OCI-LY7 (cell line): ENCODE measurements at places on chromosomes 7 and 10.

DNA sequence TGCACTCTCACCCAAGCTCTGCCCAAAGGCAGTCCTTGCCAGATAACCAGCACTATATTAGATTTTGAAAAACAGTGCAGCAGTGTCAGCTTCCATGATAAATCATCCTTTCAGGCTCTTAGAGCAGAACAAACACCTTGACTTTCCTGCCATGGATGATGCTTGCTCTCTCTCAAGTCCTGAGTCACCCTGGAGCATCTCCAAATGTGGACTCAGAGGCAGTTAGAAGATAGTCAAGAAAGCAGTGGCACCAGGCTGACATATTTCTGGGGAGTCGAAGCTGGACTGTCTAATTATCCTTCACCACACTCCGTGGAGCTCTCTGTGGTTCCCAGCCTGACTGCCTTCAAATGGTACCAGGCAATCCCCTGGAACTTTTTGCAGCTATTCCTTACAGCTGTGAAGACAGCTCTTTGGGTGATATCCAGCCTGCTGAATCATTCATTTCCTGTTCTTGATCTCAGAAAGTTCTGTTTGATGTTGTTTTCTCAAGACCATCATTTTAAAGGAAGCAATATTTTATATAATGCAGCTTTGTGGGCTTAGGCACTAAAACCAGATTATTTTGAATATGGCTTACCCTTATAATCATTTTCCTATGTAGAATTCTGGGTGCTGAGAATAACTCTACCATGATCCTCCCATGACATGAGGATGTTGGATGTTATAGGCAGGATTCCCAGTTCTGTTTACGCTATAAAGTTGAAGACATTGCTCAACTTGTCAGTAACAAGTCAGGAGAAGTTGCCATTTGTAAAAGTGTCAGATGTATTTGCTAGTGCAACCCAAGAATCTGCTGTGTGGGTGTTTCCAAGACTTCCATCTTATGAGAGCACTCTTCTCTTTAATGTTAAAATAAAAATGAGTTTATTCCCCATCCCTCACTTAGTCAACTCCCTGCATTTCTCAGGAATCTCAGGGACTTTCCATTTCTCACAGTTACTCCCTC lies 233.8 kb downstream of the C7orf25 start:
- no peak for DNase-seq

DNA sequence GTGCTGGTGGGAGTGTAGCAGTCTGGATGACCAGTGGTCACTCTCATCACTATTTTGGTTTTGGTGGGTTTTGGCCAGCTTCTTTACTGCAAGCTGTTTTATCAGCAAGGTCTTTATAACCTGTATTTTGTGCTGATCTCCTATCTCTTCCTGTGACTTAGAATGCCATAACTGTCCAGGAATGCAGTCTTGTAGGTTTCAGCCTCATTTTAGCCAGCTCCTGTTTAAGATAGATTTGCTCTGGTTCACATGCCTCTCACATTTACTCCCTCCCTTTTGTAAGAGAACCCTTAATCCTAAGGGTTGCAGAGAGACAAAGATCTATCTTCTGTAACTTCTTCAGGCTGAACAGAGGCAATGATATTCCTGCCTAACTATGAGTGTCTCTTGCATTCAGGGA lies 51.2 kb upstream of the INHBA start:
- no peak for DNase-seq

GRCh38 chr10:24723386-24723787 lies 300 bp downstream of the ARHGAP21 start:
- peak; percentile 54 for DNase-seq

DNA sequence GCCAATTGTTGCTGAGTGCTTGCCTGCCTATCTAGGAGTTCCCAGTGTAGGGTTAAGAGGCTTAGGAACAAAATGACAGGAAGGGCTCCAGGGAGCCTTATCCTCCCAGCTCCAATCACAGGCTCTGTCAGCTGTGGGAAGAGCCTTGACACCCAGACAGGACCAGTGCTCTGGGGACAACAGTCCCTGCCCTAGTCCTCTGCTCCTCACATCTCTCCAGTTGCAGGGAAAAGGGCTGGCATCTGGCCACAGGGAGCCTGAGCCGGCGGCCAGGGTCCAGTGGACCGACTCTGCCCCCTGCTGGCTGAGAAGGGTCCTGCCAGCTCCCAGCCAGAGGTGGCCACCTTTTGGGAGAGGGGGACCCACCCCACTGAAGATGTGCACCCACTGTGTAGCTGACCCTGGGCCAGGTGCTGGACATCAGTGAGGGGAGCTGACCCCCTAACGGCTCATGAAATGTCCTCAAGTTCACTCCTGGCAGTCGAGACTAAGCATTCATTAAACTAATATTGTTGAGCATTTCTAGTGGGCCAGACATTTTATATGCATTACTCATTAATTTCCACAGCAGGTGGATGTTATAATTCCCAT lies 17.6 kb downstream of the DNAJB12 start:
- DNase-seq = peak; percentile 67

DNA sequence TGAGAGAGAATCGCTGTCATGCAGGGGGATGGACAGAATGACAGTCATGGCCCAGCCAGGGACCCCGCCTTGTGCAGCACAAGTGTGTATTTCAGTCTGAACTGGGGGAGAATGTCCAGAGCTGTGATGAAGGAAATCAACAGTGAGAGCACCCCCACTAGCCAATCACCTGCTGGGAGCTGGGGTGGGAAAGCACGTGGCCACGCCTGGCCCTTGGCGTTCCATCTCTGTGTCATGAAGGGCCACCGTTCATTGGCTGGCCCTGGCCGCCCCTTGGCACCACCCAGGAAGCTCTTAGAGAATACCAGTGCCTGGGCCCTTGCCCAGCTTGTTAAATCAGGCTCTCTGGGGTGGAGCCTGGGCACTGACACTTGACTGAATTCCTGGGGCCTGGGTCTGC lies 22.8 kb downstream of the GRID1 start:
- no peak for DNase-seq

DNA sequence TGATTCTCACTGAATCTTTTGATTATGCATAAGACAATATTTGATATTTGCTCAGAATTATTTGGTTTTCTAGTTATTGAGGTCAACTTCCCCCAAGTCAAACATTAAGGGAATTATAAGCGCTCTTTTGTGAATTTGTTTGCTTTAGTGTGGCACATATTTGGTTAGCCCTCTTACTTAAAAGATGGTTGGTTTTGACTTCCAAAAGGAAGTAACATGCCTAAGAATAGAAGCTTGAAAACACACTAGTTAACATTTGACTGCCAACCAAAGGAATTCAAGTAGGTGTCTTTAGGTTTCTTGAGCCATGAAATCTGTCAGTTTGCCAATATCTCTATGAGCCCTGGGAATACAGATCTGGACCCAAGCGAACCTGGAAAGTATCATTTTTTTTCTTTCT lies 24.9 kb downstream of the STEAP4 start:
- no peak for DNase-seq

GRCh38 chr10:944034-944831 lies 12.7 kb upstream of the LARP4B start:
- no peak for DNase-seq

- DNase-seq = no peak
Observed at GRCh38 chr10:59098387-59098786, 78.1 kb upstream of the PHYHIPL start.

- no peak for DNase-seq
Observed at GRCh38 chr7:23604296-23604640, 7.1 kb downstream of the CCDC126 start.

DNA sequence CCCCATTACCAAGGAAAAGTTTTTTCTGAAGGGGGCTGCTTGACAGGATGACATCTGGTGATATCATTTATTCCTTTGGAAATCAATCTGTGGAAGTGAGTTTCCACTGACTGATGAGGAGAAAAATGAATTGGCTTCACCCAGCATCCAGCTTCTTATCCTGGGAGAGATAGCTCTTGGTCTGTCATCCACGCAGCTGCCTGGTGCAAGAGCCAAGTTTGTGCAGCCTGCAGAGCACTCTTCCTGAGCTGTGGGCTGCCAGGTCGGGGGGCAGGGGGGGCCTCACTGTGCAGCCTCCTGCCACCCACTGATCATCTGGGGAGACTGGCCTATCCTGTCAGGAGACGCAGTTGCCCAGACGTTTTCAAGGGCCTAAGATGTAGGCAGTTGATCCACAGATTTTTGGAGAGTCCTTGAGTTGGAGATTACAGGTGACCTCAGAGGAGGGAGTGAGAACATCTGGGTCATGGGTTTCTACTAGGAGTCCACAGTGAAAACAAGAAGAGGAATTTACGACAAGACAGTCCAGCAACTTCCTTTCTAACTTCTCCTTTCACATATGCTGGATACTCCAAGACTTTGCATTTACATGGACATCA lies 75.4 kb downstream of the EGFR start:
- DNase-seq = no peak

- no peak for DNase-seq
Observed at GRCh38 chr10:67669978-67670377, 26.0 kb downstream of the CTNNA3 start.

DNA sequence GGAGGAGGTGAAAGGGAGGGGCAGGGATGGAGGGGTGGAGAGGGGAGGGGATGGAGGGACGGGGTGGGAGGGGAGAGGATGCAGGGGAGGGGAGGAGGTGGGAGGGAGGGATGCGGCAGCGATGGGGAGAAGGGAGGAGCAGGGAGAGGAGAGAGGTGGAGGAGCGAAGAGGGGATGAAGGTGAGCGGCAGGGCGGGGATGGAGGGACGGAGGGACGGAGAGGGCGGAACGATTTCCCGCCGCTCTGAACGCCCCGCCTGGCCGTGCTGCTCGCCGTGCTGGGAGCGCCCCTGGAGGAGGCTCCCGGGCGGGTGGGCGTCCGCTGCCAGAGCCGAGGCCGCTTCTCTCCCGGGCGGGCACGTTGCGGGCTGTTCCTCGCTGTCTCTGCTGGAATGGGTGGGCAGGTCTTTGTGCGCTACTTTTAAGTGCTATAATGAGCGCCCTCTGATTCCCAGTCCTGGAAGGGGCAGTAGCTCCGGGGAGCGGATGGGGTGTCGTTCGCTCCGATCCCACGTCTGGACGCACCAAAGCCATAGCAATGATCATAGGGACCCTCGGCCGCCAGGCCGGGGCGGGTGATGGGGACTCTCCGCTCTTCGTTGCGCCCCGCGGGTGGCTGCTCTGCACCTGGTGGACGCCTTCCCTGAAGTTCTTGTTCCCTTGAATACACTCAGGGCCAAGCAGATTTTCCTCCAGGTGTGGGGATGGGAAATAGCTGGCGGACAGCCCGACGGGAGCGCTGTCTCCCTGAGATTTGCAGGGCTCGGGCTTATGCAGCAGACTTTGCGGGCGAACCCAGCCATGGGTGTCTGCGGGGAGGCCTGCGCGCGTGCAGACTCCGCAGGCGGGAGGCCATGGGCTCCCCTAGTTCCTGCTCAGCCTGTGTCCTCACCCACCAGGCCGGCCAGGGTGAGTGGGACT lies 81.1 kb upstream of the CPXM2 start:
- DNase-seq = no peak

GRCh38 chr10:114767986-114768821 lies 53.4 kb upstream of the FHIP2A start:
- DNase-seq = no peak

DNA sequence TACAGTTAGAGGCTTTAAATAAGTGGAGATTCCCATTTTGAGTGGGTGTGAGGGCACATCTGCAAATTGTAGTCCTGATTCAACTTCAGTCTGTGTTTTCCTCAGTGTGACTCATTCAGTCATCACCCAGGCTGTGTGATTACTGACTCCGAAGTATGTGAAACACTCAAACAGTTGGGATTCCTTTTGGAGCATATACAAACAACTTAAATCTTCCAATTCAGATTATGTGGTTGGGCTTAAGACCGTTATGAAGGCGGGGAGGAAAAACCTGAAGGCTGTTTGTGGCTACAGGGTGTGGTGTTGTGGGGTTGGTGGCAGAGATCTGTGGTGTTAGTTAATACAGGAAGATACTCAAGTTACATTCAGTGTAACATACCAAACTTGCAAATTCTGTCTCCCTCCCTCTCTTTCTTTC lies 259.7 kb upstream of the FERD3L start:
- no peak for DNase-seq

DNA sequence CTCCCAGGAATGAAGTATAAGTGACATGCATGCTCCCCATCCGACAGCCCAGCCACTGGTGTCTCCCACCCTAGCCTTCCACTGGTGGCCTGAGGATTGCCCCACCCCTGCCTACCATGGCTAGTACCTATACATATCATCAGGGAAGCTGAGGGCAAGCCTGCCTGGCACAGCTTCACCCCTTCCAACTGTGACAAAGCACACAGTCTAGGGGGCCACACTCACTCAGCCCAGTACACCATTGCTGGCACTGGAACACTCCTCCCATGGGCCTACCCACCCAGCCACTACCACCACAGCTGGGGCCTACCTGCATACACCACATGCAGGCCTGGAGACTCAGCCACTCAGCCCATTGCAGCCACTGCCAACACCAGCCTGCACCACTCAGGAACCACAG lies 393.1 kb upstream of the STEAP1 start:
- DNase-seq = no peak
